ENCODE measurements at places on chromosomes 3 and 15.

DNA sequence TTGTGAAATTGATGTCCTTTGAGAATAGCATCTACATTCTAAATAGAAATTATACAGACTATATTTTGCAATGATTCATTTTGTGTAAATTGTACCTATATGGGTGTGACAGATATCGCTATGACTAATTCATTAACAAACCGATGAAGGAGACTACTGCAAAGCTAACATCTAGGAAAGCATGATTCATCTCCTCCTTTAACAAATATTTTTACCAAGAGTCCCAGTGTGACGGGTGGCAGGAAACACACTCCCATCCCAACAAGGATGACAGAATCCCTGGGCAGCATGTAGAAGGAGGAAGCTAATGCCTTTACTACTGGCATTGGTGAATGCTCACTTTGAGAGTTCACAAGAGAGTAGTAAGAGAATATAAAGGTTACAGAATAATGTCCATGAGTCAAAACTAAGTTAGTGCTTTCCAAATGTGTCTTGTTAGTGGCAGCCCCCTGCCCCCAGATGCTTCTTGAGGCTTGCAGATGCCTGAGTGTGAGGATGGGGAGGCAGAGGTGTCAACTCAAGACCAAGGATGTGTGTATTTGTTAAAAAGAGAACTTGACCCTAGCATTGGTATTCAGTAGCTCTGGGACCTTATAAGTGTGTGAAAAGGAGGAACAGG is 180.6 kb downstream of the FMN1 start:
- peak; percentile 82 for DNase-seq

GRCh38 chr15:84816694-84817465 is at the start of gene ALPK3:
TSS of gene ALPK3 (plus strand) at chr15:84817356. CDS start at chr15:84817453, 97 bp downstream.
- DNase-seq, result no peak

- peak; percentile 83 for DNase-seq
Observed at GRCh38 chr3:72086743-72087087, 301.8 kb upstream of the PROK2 start.

GRCh38 chr3:57803647-57804081 is 47.6 kb downstream of the SLMAP start:
- peak; percentile 63 for DNase-seq

DNA sequence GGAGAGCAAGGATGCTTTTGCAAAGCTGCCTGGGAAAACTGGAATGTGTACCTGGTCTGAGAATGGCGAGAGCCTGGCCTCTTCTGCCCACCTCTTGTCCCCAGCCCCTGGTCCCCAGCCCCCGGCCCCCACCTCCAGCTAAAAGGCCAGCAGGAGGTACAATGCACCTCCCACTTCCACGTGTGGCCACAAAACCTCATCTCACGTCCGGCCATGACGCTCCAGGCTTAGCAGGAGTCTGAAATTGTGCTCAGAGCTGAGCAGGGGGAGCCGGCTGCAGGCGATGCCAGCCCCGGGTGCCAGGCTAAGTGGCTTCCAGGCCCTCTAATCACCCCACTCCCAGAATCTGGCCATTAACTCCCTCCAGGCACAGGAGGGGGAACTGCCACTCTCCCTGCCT is 83.1 kb upstream of the PRR20G start:
- DNase-seq, result no peak
